ENCODE measurements at places on chromosomes 5 and 9.

GRCh38 chr5:164355267-164355830 is 849.9 kb downstream of the MAT2B start:
- DNase-seq = no peak

GRCh38 chr9:110148891-110149290 is 59.1 kb downstream of the C9orf152 start:
- no peak for DNase-seq

GRCh38 chr5:83414601-83415000 is 56.9 kb upstream of the VCAN start:
- no peak for DNase-seq

GRCh38 chr9:123375469-123376132 is 19.6 kb downstream of the CRB2 start:
- DNase-seq = no peak

GRCh38 chr5:79893485-79893884 is 97.6 kb downstream of the MTX3 start:
- DNase-seq = no peak
